ENCODE measurements at places on chromosomes 7 and 10. TPM values are rescaled to one million over a fixed set of nuclear protein-coding genes. Genes with fewer than 3 reads are reported as not detected.

Gene USP6NL
- polyA plus RNA-seq, result 4.5 TPM

Gene ASB4
- polyA plus RNA-seq, result 0.09 TPM

Gene EPO
- not detected for polyA plus RNA-seq

Gene KCP
- polyA plus RNA-seq, result 7.7 TPM

Gene CFAP46
- polyA plus RNA-seq, result 3.8 TPM

Gene UCN3
- 1.4 TPM for polyA plus RNA-seq

- no peaks in the 10 kb centered on the region for H3K27me3 ChIP-seq
- H3K36me3 ChIP-seq, result no peaks in the 10 kb centered on the region
- DNase-seq, result no peak
- H3K27ac ChIP-seq, result no peak overlapping the region
- H3K4me3 ChIP-seq, result no peak overlapping the region
- no peaks in the 10 kb centered on the region for H3K4me1 ChIP-seq
These were observed 43.1 kb upstream of the GPAM start for GRCh38 chr10:112226439-112227248.

GRCh38 chr7:134920026-134920753 lies 66.1 kb upstream of the AGBL3 start:
- H3K4me1 ChIP-seq, result no peaks in the 10 kb centered on the region
- no peaks in the 10 kb centered on the region for H3K27me3 ChIP-seq
- H3K4me3 ChIP-seq, result no peak overlapping the region
- H3K36me3 ChIP-seq, result no peaks in the 10 kb centered on the region
- no peak overlapping the region for H3K27ac ChIP-seq
- no peak for DNase-seq

GRCh38 chr7:2870471-2870931 lies 26.4 kb upstream of the GNA12 start:
- H3K4me3 ChIP-seq, result no peak overlapping the region
- peak; percentile 71 for DNase-seq

- no peaks in the 10 kb centered on the region for H3K4me1 ChIP-seq
- peaks cover 2% of the 10 kb centered on the region for H3K36me3 ChIP-seq
- DNase-seq, result no peak
- H3K27me3 ChIP-seq, result no peaks in the 10 kb centered on the region
These were observed 86.7 kb downstream of the MICU1 start for GRCh38 chr10:72539137-72539536.

DNA sequence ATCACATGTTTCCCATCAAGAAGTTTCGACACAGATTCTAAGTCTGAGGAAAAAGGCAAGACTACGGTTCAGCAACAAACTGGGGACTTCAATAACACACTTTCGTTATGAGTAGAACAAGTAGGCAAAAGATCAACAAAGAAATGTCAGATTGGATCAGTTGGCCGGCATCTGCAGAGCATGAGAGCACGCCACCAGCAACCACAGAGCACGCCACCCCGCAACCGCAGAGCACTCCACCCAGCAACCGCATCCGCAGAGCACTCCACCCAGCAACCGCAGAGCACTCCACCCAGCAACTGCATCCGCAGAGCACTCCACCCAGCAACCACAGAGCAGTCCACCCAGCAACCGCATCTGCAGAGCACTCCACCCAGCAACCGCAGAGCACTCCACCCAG lies 89.7 kb upstream of the FAM20C start:
- H3K36me3 ChIP-seq, result no peaks in the 10 kb centered on the region
- H3K4me1 ChIP-seq, result no peaks in the 10 kb centered on the region
- H3K27me3 ChIP-seq, result no peaks in the 10 kb centered on the region
- H3K4me3 ChIP-seq, result no peak overlapping the region
- no peak overlapping the region for H3K27ac ChIP-seq

DNA sequence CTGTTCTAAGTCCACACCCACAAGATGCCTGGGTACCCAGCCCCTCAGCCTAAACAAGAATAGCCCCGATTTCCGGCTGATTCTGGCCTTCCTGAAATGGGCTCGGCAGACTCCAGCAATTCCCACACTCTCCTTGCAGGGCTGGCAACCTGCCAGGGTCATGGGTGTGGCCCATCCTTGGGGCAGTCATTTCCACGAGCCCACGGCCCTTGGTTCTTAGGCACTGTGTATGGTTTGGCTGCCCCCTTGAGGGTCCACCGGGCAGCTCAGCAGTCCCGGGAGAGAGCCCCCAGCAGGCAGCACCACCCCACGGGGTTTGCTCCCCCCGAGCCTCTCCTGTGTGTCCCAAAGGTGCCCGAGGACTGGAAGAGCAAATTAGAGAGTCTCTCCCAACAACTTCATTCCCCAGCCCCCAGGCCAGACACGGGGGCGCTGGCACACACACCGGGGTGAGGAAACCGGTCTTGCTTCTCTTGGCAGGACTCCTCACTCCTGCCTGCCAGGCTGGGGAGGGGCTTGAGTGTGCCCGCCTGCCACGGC lies 142.2 kb downstream of the EMX2 start:
- H3K4me3 ChIP-seq, result no peak overlapping the region
- DNase-seq, result peak; percentile 58
- H3K4me1 ChIP-seq, result no peaks in the 10 kb centered on the region
- no peaks in the 10 kb centered on the region for H3K36me3 ChIP-seq
- H3K27ac ChIP-seq, result no peak overlapping the region

DNA sequence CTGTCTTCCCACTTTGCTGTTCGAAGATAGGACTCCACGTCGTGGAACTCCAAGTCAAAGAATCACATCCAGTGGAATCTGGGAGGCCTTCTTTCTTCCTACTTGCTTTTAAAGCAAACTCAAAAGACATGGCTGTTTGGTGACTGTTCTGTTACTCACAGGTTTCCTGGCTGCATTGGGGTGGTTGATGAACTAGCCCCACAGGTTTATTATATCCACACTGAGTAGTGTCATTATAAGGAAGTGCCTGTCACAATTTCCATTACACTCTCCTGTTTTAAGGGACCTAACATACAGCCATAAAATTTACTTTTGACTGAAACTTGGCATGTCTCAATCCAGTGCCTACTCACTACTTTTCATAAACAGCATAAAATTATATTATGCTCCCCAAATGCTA lies 287.3 kb upstream of the SP4 start:
- H3K27me3 ChIP-seq, result no peaks in the 10 kb centered on the region
- no peak for DNase-seq
- no peak overlapping the region for H3K27ac ChIP-seq
- no peaks in the 10 kb centered on the region for H3K36me3 ChIP-seq

GRCh38 chr10:99520847-99521764 lies 11.6 kb upstream of the NKX2-3 start:
- peaks cover 2% of the 10 kb centered on the region for H3K4me1 ChIP-seq
- H3K36me3 ChIP-seq, result no peaks in the 10 kb centered on the region
- H3K27ac ChIP-seq, result no peak overlapping the region
- H3K4me3 ChIP-seq, result no peak overlapping the region
- peaks cover 60% of the 10 kb centered on the region for H3K27me3 ChIP-seq

- H3K27ac ChIP-seq, result no peak overlapping the region
- H3K36me3 ChIP-seq, result no peaks in the 10 kb centered on the region
- H3K4me1 ChIP-seq, result no peaks in the 10 kb centered on the region
- DNase-seq, result no peak
These were observed 19.0 kb upstream of the CPN1 start for GRCh38 chr10:100100651-100101184.

DNA sequence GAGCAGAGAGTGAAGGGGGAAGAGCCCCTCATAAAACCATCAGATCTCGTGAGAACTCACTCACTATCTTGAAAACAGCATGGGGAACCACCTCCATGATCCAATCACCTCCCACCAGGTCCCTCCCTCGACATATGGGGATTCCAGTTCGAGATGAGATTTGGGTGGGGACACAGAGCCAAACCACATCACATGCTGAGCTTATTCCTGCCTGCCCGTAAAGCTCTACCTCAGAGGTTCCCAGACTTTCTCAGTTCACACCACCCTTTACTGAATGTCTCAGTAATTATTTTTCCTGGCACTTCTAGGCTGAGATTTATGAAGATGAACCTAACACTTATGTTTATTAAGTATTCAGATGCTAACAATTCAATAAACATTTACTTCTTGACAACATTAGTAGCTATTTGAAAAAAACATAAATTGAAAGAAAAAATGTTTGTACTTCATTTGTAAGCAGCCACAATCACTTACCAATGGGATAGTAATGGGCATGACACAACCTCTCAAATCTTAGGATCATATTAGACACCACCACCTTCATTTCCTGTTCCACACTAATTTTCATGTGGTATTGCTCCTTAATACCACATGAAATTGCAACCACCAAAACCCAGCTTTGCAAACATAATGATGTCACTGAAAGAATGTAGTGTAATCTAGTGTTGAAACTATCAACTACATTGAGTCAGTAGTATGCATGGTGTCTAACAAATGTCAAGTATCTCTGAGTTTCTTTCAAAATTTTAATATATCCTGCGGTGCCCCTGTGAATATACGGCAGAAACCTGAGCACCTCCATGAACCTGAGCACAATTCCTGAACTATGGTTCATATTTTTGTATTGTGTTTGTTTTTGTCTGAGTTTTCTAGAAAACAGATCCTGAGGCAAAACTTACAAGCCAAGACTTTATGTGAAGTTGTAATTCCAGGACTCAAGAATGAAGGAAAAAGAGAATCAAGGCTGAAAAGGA lies 4.5 kb upstream of the DGKI start:
- H3K36me3 ChIP-seq, result no peaks in the 10 kb centered on the region
- no peak for DNase-seq
- no peaks in the 10 kb centered on the region for H3K4me1 ChIP-seq

Data from kidney (tissue), 22 donors.